ENCODE measurements at places on chromosomes 4 and X.

GRCh38 chrX:46624090-46624786 is 50.7 kb downstream of the CHST7 start:
- no peak for DNase-seq

- no peak for DNase-seq
Measured at GRCh38 chr4:134935320-134935719, 733.7 kb upstream of the PABPC4L start.

DNA sequence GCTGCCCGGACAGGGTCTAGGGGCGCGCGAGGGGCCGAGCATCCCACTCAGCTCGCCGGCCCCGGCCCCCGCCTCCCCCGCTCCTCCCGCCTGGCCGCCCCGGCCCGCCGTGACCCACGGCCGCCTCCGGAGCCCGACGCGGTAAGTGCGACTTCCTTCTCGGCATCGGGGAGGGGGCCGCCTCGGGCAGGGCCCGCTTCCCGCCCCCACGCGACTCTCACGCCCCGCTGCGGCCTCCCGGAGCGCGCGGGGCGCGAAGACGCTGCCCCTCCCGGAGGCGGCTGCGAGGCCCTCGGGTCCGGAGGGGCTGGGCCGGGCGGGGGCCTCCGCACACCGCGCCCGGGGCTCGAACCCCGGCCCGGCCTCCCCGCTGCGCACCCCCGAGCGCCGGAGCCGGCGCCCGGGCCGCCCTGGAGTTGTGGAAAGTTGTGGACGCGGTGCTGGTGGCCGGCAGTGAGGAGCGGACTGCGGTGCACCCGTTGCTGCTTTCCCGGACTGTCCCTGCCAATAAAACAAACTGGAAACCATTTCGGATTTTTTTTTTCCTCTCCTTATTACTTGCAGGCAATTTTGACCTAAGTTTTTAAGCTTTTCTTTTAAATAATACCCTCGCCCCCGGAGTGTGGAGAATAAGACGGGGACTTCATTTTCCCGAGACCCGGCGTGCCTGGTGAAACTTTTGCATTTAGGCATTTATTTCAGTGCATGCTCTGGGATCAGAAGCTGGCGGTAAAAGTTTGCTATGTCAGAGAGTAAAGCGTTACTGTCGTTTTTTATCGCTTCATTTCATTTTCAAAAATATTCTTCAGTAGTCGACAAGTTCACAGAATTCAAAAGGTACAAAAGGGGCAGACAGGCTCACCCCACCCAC is 13.0 kb upstream of the TMEM156 start:
- peak; percentile 16 for DNase-seq

DNA sequence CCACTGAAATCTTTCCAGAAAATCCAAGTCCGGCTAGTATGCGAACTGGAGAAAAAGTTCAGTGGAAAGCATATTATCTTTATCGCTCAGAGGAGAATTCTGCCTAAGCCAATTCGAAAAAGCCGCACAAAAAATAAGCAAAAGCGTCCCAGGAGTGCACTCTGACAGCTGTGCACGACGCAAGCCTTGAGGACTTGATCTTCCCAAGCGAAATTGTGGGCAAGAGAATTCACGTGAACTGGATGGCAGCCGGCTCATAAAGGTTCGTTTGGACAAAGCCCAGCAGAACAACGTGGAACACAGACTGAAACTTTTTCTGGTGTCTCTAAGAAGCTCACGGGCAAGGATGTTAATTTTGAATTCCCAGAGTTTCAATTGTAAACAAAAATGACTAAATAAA is 34.4 kb downstream of the STX18 start:
- no peak for DNase-seq

DNA sequence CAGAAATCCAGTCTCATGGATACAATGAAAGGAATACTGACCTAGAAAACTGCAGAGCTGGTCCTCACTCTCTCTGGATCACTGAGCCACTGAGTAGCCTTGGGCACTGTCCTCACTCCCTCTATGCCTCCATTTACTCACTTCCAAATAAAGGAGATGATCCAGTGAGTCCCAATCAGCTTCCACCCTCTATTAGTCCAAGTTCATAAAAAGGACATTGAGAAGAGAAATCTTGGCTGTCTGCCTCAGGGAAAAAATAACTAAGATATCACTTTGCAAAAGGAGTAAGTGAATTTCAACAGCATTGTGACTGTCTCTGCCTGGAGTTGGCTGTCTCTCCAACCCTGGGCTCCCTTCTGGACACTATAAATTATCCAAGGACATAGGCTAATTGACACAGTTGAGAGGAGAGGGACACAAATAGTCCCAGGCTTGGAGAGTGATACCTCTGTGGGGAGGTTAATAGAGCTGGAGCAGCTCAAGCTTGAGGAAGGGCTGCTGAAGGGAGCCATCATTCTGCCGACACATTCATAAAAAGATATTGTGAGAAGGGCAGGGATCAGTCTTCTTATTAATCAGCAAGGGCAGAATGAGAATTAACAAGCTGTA is 572.3 kb downstream of the RAB28 start:
- DNase-seq: no peak

DNA sequence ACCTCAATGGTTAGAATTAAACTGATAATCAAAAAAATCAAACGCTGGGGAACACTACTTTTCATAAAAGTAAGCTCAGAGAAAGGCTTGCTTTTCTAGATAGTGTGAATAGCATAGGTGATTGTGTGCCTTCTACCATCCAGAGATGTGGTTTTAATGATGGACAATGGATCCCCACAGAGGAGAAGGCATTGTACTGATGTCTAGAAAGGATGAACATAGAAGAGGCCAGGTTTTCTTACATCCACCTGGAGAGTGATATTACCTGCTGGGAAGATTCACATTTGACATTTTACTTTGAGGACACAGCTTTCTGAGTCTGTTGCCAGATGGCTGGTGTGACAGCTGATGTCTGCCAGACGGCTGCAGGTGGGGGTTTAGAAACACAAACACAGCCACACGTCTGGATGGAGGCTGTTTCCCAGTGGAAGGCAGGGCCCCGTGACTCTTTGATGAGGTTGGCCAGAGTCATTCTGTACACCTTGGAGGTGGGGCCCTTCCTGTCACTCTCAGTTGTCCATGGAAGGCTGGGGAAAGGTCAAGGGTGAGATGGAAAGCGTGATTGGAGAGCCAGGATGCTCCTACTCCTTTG is 114.4 kb downstream of the PSAPL1 start:
- DNase-seq: no peak

Data from stimulated activated CD8-positive, alpha-beta memory T cell treated with anti-CD3 and anti-CD28 coated beads, Interleukin-2, amount 100 ng/mL, for 1 hour (primary cell).